ENCODE measurements at places on chromosomes 5 and 9.

GRCh38 chr5:133902511-133903118, 65.8 kb downstream of the C5orf15 start:
- no peak for DNase-seq

GRCh38 chr5:337563-338130, 16.1 kb downstream of the AHRR start:
- DNase-seq, result no peak

DNA sequence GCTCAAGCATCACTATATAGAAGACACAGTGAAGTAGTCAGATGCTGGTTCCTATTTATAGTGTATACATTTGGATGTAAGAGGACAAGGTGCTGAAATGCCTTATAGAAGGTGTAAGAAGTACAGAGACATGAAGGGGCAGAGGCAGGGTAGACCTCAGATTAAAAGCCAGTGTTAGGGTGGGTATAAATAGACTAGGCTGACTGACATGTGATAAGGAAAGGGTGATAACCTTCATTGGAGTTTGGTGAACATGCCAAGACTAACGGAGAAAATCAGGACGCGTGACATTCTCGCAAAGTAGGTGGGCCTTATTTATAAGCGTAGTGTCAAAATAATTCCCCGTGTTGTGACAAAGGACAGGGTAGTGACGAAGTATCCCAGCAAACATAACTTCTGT, 59.1 kb upstream of the HRH2 start:
- no peak for DNase-seq

DNA sequence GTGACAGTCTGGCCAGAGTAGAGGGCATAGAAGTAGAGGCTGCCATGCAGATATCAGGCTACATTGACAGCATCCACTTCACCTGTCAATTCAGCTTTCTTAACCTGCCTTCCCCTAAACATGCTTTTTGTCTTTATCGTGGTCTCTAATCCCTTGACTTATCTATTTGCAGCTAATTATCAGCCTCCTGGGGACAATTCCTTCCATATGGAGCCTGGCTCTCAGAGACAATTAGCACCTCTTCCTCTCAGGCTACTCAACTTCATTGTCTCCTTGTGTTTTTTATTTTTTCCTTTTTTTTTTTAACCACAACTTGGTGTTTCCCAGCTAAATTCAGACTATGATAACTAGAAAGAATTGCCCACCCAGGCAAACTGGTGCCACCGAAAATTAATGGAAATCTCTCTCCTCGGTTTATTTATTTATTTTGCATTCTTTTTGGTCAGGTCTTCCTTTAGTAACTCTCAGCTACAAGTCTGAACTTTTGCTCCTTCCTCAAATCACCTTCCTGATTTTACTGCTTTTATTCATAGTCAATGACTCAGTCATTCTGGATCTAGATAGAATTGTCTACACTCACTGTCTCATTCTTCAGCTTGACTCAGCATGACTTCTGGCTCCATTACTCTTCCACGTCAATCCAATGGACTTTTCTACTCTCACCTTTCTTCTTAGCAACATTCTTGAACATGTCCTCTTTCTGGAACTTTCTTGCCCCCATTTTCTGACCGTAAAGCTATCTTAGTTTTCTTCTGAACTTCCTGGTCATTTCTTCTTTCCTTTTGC, 63.0 kb upstream of the BASP1 start:
- no peak for DNase-seq
